Thoracic aorta (tissue), 2 donors: ENCODE measurements at places on chromosomes 3 and 15.

- DNase-seq = no peak
- H3K36me3 ChIP-seq = no peaks in the 10 kb centered on the region
- no peak overlapping the region for H3K4me3 ChIP-seq
- H3K27me3 ChIP-seq = no peaks in the 10 kb centered on the region
Observed at GRCh38 chr15:99437315-99438223, 128.2 kb upstream of the MEF2A start.

- H3K27ac ChIP-seq = no peak overlapping the region
- no peak overlapping the region for H3K4me3 ChIP-seq
- no peaks in the 10 kb centered on the region for H3K36me3 ChIP-seq
- no peak for DNase-seq
- peaks cover 32% of the 10 kb centered on the region for H3K4me1 ChIP-seq
Observed at GRCh38 chr3:138942271-138942670, 4.7 kb downstream of the FOXL2 start.

DNA sequence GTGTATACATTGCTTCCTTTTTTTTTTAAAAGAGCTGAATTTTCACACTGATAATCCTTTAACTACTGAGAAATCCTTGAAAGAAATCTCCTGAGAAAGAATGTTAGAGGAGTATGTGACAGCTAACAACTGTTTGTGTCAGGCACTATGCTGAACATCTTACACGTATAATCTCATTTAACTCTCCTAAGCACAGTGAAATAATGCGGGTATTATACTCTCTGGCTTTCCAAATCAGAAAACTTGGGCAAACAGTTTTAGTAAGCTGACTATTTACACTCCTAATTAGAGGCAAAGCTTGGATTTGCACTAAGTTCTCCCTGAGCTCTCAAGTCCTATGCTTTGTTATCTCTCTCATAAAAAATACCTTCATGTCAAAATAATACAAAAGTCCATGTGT is 69.3 kb downstream of the SMARCC1 start:
- H3K27ac ChIP-seq = no peak overlapping the region
- H3K4me1 ChIP-seq = no peaks in the 10 kb centered on the region
- H3K27me3 ChIP-seq = no peaks in the 10 kb centered on the region
- no peak overlapping the region for H3K4me3 ChIP-seq

DNA sequence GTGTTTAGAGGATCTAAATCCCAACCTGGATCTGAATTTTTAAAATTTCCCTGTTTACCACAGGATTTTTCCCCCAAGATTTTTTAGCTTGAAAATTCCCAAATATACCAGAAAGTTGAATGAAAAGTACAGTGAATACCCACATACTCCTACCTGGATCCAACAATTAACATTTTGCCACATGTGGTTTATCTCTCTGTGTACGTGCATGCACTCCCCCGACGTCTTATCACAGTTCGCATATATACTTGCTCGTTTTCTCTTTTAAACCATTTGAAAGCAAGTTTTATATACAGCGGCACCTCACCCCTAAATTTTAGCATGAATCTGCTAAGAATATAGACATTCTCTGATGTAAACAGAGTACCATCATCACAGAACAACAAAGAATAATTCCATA is 165.3 kb downstream of the ATG7 start:
- peaks cover 26% of the 10 kb centered on the region for H3K4me1 ChIP-seq
- H3K27ac ChIP-seq = no peak overlapping the region
- no peak overlapping the region for H3K4me3 ChIP-seq

GRCh38 chr15:90471769-90472168 is 58.0 kb upstream of the CRTC3 start:
- DNase-seq = no peak
- H3K27me3 ChIP-seq = no peaks in the 10 kb centered on the region
- no peak overlapping the region for H3K27ac ChIP-seq
- H3K4me3 ChIP-seq = no peak overlapping the region

DNA sequence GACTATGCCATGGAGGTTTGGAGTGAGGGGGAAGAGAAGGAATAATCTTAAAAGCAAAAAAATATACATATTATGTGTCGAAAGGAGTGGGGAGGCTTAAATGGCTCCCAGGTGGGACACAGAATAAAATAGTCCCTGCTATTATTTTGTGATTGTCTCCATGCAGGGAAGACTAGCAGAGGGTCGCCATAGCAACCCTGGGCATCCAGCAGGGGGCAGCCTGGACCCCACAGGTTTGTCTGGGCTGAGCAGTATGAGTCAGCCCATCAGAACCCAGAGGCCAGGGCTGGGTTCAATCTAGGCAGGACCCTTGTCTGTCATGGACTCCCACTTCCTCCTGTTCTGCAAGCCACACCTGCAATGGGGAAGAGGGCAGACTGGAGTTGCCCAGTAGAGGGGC is 17.6 kb upstream of the LINGO1 start:
- H3K27ac ChIP-seq = no peak overlapping the region
- H3K27me3 ChIP-seq = no peaks in the 10 kb centered on the region
- H3K4me3 ChIP-seq = no peak overlapping the region
- H3K4me1 ChIP-seq = no peaks in the 10 kb centered on the region
- DNase-seq = no peak

GRCh38 chr3:128808672-128809071 is 70.7 kb upstream of the ACAD9 start:
- H3K27ac ChIP-seq = peak overlapping the region; percentile 54
- H3K36me3 ChIP-seq = peaks cover 32% of the 10 kb centered on the region
- H3K27me3 ChIP-seq = no peaks in the 10 kb centered on the region
- H3K4me3 ChIP-seq = no peak overlapping the region
- DNase-seq = no peak

- H3K4me3 ChIP-seq = no peak overlapping the region
- no peak overlapping the region for H3K27ac ChIP-seq
- H3K4me1 ChIP-seq = no peaks in the 10 kb centered on the region
- no peaks in the 10 kb centered on the region for H3K36me3 ChIP-seq
- no peak for DNase-seq
Observed at GRCh38 chr15:87439090-87439489, 817.4 kb downstream of the NTRK3 start.

DNA sequence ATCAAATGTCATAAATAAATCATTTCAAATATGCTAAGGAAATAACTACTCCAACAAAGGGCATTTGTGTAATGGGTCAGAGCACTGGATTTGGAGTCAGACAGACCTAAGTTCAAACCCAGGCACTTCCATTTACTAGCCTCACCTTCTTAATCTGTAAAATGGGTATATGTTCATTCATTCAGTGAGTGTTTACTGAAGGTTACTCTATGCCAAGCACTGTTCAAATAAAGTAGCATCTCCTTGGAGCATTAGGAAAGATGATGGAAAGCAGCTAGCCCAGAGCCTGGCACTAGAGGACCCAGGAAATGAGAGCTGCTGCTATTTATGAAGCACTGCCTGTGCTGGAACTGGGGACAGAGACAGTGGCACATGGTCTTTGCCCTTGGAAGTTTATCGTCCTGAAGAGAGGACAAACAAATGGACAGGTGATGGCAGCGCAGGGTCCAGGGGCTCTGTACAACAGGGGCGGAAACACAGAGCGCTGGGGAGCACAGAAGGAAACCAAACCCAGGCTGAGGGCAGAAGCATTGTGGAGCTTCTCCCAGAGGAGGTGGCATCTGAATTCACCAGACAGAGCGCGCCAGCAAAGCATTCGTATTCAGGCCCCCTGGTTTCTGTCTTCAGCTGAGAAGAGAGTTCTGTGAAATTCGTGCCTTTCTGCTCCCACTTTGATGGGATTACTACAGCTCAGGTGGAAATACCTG is 19.0 kb downstream of the TM4SF4 start:
- no peak for DNase-seq
- no peaks in the 10 kb centered on the region for H3K36me3 ChIP-seq
- no peaks in the 10 kb centered on the region for H3K27me3 ChIP-seq
- no peak overlapping the region for H3K27ac ChIP-seq
- peaks cover 21% of the 10 kb centered on the region for H3K4me1 ChIP-seq
- no peak overlapping the region for H3K4me3 ChIP-seq

GRCh38 chr3:23114432-23114831 is 88.7 kb upstream of the UBE2E2 start:
- DNase-seq = no peak
- H3K27me3 ChIP-seq = no peaks in the 10 kb centered on the region
- no peaks in the 10 kb centered on the region for H3K36me3 ChIP-seq
- H3K4me3 ChIP-seq = no peak overlapping the region
- peaks cover 44% of the 10 kb centered on the region for H3K4me1 ChIP-seq
- H3K27ac ChIP-seq = no peak overlapping the region

DNA sequence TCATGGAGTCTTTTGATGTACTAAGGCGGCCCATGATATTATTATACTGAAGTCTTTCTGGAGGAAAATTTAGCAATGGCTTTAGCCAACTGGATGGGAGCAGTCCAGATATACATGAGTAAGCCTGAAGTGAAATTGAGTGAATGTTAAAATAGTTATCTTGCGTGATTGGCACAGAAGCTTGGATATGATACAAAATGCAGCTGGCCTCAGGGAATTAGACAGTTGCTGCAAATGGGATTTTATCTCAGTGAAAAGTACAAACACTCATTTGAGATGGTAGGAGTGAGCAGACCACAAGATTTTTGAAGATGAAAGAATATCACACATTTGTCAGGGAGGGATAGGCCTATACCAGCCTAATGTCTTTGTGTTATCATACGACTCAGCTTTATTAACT is 8.9 kb downstream of the LMOD3 start:
- no peak overlapping the region for H3K27ac ChIP-seq
- H3K27me3 ChIP-seq = no peaks in the 10 kb centered on the region
- no peaks in the 10 kb centered on the region for H3K36me3 ChIP-seq
- no peak overlapping the region for H3K4me3 ChIP-seq
- H3K4me1 ChIP-seq = no peaks in the 10 kb centered on the region
- DNase-seq = no peak

DNA sequence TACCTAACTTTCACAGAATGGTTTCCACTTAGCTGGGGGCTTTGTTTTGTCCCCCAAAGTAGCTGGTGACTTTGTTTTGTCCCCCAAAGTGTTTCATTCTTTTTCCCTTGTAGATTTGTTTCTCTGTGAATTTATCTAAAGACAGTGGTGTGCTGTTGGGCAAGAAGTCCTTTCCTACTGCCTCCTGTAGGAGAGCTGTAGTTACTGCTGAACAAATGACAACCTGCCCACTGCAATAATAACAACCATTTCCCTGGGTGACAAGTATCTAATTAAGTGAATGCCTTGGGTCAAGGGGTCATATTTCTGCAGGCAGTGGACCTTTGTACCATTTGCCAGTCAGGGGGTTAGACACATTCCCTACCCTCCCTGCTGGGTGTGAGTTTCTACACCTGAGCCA is 125.4 kb upstream of the BFSP2 start:
- no peak overlapping the region for H3K27ac ChIP-seq
- H3K4me1 ChIP-seq = no peaks in the 10 kb centered on the region
- H3K27me3 ChIP-seq = no peaks in the 10 kb centered on the region
- no peak for DNase-seq

GRCh38 chr3:172592898-172593669 is 69.9 kb upstream of the TNFSF10 start:
- no peak overlapping the region for H3K27ac ChIP-seq
- H3K36me3 ChIP-seq = no peaks in the 10 kb centered on the region
- H3K4me1 ChIP-seq = peaks cover 10% of the 10 kb centered on the region
- no peaks in the 10 kb centered on the region for H3K27me3 ChIP-seq
- no peak for DNase-seq
